Activated CD8-positive, alpha-beta T cell treated with anti-CD3 and anti-CD28 coated beads for 36 hours (primary cell): ENCODE measurements at places on chromosomes 1 and 21. TPM values are rescaled to one million over a fixed set of nuclear protein-coding genes. Genes with fewer than 3 reads are reported as not detected.

Gene EPHA10
- not detected for total RNA-seq

Gene CSF3R
- total RNA-seq, result not detected

GRCh38 chr1:173175514-173176145 lies 31.5 kb downstream of the TNFSF4 start:
- no peak for DNase-seq

- DNase-seq, result no peak
These were observed 3.5 kb downstream of the PAPPA2 start for GRCh38 chr1:176466514-176466913.

DNA sequence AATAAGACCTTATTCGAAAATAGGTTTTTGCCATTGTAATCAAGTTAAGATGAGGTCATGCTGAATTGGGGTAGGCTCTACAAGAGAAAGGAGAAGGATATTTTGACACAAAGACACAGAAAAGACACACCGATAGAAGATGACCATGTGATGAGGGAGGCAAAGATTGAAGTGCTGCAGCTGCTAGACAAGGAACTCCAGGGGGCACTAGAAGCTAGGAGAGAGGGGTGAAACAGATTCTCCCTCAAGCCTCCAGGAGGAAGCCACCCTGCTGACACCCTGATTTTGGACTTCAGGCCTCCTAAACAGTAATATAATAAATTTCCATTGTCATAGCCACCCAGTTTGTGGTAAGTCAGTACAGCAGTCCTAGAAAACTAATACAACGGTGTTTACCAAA lies 506.8 kb upstream of the CAMK1G start:
- DNase-seq, result no peak
